Neuronal stem cell (in vitro differentiated cells): ENCODE measurements at places on chromosomes 5 and 9.

GRCh38 chr9:130289711-130290241 is 24.2 kb downstream of the HMCN2 start:
- no peak for DNase-seq

DNA sequence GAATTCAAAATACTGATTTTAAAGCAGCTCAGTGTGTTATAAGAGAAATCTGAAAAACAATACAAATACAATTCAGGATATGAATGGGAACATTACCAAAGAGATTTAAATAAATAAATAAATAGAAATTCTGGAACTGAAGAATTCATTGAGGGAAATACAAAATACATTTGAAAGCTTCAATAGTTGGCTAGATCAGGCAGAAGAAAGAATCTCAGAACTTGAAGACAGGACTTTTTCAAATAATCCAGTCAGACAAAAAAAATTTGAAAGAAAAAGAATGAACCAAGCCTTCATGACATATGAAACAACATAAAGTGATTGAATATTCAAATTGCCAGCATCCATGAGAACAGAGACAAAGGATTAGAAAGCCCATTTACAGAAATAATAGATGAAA is 59.6 kb upstream of the TLX3 start:
- DNase-seq, result no peak

GRCh38 chr9:36729906-36730305 is 157.2 kb downstream of the MELK start:
- no peak for DNase-seq

- DNase-seq, result no peak
These were observed 30.2 kb upstream of the FUBP3 start for GRCh38 chr9:130549093-130549735.

DNA sequence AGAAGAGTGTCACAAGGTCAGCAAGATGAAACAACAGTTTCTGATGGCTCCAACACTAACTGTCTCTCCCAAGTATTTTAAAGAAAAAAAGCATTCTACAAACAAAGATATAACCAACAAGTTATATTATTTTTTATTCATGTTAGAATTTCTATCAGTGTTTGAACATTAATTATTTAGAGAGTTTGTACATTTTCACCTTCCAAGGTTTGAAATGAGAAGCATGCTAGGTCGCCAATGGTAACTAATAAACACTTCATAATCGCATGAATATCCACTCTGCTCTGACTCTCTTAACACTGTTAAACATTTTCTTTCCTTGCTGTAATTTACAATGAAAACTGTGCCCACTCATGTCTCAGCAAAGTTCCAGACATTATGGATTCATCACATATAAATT is 73.5 kb downstream of the PTCH1 start:
- DNase-seq, result no peak

DNA sequence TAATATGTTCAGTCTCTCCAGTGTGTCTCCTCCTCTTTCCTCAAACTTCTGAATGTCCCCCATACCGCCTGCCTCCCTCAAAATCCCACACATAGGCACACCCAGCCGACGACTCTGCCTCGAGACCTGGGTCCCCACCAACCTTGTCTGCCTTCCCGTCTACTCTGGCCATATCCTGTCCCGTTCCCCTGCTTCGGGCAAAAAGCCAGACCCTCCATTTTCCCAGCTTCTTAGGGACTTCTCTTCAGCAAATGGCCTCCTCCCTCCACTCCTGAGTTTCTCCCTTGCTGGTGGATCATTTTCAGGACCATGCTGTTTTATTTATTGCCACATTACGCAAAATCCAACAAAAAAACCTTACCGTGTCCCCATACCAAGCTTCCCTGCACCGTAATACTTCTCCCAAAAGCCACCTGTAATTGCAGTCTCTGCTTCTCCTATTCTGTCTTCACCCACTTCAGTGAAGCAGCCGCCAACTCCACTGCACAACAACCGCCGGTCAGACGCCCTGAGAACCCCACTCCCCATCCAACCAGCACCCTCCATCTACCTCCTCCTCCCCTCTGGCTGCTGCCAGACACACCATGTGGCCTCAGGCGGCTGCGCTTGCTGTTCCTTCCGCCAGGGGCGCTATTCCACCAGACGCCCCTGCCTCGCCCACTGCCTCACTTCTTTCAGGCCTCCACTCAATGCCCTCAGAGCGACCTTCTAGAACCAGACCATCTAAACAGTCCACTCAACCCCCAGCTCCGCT is 117.0 kb downstream of the TRPM6 start:
- DNase-seq, result no peak
